ENCODE measurements at places on chromosomes 6 and 20.

- DNase-seq, result no peak
Measured at GRCh38 chr20:16806061-16806460, 57.9 kb downstream of the OTOR start.

DNA sequence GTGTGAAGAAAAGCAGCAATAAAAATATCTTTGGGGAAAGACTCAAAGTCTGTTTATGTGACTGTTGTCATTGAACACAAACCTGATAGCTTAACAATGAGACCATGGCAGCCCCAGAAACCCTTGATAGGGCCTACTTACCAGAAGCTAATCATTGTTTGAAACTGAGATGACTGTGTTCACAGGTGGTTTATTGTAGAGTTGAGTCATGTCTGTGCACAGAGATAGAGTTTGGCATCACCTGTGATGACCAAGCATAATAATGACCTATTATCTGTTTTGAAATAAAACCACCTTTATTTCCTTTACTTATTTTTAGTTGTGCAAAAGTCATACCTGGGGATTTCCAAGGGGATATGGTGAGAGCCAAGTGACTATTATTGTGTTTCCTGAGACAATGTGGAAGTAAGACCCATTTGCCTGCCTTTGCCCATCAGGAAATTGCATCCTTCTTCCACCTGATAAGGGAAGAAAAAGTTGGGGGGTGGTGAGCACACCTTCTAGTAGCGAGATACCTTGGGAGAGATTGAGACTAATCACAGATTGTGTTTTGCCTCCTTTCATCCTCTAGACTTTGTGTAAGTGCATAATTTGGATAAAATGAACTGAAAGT is 456.9 kb upstream of the JAG1 start:
- no peak for DNase-seq

- no peak for DNase-seq
Measured at GRCh38 chr6:135094403-135094821, 39.8 kb upstream of the HBS1L start.

GRCh38 chr6:97669191-97670031 is 386.4 kb upstream of the MMS22L start:
- no peak for DNase-seq

DNA sequence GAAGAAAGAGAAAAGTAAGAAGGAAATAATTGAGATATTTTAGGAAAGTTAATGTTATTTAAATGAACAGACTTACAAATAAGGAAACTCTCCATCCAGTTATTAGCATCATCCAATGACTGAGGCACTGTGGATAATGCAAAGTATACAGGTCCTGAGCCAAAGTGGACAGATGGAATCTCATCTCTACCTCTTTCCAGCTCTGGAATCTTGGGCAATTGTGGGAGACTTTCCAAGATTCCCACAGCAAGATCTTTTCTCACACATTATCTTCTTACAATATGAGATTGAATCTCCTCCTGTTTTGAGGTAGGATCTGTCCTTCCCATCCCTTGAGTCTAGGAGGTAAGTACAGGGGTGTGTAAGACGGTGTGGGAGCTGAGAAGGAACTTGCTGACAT is 28.9 kb downstream of the HTR1E start:
- DNase-seq, result no peak

DNA sequence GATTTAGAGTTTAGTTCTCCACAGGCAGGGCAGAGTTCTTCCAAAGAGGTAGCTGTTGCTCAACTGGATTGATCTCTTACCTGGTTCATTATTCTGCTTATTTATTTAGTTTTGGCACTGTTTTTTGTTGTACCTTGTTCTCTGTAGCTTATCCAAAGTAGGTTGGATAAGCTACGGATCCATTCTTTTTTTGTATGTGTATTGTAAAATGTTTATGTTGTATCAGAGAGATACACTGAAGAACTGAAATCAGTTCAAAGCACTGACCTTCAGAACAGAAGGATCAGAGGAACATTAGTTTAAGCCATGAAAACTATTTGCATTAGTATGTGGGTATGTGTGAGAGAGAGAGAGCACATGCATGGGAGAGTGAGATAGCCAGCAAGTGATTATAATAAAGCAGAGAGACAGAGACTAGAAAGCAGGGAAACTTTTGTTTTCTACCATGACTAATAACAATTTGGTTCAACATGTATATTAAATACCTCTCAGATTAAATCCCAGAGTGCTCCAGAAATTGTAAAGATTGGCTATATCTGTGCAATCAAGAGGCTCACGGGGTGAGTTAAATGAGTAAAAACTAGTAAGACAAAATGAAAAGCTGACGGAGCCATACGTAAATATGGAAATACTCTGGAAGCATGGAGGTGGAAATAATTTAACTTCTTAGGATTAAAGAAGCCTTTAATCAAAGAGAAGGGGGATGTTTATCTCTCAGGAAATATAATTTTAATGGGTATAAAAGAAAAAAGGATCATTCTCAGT is 40.2 kb downstream of the ITCH start:
- DNase-seq, result no peak

DNA sequence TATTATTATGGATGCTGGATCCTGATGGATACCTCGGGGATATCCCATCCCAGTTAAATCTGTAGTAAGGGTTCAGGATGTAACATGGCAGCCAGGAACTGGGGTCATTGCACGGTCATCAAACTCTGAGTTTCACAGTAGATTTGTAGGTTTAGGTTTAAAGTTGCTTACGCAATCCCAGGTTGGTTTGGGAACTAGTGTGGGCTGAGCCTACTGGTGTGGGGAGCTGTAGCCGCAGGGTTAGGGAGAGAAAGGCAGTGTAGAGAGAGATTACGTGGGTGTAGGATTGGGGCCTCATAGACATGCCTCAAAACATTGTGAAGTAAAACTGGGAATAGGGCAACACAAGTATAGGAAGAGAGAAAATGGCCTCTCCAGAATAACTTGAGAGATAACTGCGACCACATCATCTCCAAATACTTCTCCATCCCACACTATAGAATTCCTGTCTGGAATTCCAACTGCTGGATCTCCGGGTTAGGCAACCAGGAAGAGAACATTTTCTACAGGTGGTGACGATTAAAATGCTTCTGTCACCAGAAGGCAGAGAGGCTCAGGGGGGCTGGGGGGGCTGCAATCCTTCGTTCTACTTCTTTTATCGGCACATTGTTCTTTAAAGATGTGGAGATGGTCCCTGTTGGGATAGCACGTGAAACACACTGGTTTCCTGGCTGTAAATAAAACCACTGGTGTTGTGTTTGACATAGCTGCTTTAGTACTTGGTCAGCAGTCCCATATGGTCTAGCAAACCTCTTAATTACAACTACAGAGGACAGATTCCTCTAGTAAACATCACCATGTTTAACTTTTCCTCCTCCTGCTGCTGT is 44.9 kb upstream of the TMEM170B start:
- DNase-seq, result peak; percentile 25

DNA sequence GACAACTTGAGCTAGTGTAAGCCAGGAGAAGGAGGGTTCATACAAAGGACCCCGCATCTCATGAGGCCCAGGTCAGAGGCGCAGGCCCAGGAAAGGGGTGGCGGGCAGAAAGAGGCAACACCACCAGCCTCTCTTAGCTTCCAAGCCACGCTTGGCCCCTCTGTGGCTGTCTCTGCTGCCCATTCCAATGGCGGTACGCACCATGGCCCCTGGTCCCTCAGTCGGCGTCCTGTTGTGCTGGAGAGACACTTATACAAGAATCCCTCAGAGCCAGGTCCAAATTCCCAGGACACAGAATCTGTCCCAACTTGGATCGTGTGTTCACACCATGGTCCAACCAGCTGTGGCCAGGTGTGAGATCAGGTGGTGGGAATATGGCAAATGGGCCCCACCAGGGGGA is 127.0 kb upstream of the CDH4 start:
- DNase-seq, result no peak

DNA sequence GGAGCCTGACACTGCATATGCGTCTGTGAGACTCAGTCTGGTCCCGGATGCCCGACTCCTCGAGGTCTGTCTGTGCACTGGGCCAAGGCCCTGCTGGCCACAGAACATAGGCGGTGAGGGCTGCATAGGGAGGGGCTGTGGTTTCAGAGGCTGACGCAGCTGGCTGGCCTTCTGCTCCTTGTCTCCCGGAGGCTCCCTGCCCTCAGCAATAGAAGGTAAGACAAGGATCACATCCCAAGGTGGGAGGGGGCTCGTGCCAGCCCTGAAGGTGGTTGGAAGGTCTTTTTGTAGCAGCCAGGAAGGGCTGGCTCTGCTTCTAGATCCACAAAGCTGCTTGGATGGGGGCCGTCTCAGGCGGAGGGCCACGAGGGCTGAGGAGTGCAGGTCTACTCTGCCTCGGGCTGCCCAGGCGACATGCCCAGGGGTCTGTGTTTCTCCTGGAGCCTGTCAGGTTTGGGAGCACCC is 239.8 kb upstream of the SULF2 start:
- no peak for DNase-seq

- no peak for DNase-seq
Measured at GRCh38 chr6:119587537-119587936, 238.0 kb upstream of the MAN1A1 start.

- DNase-seq, result no peak
Measured at GRCh38 chr6:90079560-90080490, 185.6 kb downstream of the GJA10 start.

DNA sequence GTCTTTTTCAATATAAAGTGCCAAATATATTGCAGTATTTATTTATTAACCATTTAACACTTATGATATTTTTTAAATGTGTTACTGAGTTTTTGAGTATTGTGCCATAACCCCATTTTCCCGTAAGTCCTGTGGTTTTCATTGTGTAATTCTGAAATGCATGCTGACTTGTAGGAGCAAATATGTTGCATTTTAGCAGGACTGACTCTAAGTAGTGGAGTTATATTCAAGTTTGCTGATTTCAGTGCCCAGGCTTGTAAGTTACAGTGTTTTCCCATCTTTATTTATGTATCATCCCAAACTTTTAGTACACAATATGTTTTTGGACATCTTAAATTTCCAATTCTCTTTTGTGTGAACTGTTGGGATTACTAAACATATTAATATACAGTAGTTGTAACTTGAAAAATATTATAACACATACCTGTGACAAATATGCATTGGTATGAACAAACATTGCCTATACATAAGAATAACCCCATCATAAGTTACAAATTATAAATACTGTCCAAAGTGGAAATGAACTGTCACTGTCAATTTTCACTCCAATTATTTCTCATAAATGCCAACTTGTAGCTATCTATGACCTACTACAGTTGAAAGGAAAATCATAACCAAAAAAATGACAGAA is 179.3 kb upstream of the RUNX2 start:
- no peak for DNase-seq

- DNase-seq, result no peak
Measured at GRCh38 chr20:10271494-10272219, 53.0 kb downstream of the SNAP25 start.

DNA sequence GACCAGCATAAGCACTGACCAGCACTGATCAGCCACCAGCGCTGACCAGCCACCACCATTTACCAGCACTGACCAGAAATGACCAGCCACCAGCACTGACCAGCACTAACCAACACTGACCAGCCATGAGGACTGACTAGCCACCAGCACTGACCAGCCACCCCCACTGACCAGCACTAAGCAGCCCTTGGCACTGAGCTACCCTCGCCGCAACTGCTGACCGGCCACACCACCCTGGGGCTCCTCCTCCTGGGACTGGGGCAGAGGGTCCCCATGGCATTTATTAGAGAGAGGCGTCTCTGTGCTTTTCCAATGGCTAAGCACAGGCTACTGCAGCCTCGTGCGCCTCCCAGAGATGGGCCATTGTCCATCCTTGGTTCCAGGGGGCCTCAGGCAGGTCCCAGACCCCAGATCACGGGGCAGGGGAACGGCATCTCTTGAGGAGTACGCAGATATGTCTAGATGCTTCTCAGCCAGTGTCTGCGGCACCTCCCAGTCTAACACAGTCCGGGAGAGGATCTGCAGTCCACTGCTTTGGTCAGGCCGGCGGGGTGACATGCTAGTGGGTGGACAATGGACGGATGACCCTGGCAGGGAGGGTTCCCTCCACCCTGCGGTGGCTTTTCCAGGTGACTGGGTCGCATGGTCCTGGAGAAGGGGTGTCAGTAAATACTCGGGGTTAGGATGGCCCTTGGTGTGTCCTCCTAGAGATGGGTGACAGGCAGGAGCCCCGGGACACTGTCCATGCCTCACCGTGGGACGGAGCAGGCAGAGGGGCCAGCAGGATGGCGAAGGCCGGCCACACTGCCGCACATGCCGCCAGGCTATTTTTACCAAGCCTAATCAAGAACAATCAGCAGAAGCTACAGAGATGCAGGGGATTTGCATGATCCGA is 168.0 kb downstream of the TAF4 start:
- no peak for DNase-seq

DNA sequence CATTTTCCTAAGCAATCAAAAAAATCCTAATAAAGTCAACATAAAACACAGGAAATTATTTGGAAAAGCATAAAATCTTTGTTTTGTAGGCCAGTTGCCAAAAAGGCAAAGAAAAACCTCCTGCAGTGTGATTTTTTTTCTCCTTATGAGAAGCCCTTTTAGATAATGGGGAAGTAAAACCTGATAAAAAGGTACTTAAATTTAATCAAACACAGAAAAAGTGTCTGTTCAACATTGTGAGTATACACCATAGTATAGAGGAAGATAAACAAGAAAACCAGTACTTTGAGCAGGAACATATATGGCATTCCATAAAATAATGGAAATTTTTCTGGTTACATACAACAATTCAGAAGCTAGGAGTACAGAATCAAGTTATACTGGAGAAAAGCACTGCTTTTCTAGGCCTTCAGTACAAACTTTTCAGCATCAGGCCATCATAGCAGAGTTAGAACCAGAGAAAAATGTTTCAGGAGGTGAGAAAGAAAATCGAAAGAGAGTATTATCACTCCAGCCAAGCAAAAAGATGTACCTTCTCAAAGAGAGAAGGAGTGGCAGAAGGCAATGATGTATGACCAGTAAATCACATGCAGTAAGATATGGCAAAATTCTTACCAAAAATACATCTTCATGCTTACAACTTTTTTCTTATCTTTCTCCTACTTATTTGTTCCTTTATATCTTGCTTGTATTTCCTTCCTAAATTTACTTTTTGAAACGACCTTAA is 494.9 kb downstream of the KIF16B start:
- DNase-seq, result no peak

- no peak for DNase-seq
Measured at GRCh38 chr6:7848229-7848628, 62.4 kb downstream of the TXNDC5 start.

- peak; percentile 24 for DNase-seq
Measured at GRCh38 chr6:82006027-82006738, 241.4 kb downstream of the IBTK start.

GRCh38 chr6:161094955-161095354 is 103.4 kb downstream of the MAP3K4 start:
- peak; percentile 12 for DNase-seq

DNA sequence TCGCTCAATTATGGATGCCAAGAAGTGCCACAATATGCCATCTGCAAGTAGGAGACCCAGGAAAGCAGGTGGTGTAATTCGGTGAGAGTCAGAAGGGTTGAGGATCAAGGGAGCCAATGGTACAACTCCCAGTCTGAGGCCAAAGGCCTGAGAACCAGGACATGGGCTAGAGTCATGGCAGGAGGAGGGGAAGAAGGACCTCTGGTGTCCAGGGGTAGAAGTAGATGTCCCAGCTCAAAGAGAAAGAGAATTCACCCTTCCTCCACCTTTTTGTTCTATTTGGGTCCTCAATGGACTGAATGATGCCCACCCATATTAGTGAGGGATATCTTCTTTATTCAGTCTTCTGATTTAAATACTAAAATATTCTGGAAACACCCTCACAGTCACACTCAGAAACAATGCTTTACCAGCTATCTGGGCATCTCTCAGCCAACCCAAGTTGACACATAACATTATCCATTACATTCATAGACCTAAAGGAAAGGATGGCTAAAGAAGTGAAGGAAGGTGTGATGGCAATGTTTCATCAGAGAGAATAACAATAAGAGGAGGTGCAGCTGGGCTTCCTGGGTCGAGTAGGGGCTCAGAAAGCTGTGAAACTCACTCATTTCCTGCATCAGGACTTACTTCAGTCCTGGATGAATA is 21.2 kb upstream of the HLA-DQA1 start:
- no peak for DNase-seq

All from CD14-positive monocyte (primary cell).